ENCODE measurements at places on chromosomes 4 and X.

DNA sequence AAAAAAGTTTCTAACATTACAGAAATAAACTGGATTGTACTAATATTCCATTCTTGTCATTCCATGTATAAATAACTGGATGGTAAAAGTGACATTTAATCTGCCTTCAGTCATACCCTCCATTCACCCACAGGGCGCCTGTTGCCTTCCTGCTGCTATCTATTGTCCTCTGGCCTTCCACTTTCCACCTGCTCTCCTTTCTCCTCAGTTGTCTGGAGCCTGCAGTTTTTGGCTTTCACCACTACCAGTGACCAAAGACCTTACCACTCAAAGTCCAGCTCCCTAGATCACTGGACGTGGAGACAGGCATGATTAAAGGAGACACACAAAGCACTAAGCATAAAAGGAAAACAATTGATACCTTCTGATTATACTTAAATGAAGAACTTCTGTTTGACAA is 46.2 kb upstream of the NHS start:
- DNase-seq: no peak

GRCh38 chr4:147736458-147736857 is 4.6 kb downstream of the ARHGAP10 start:
- DNase-seq: no peak

GRCh38 chr4:128334256-128334655 is 46.6 kb upstream of the PGRMC2 start:
- DNase-seq: no peak

DNA sequence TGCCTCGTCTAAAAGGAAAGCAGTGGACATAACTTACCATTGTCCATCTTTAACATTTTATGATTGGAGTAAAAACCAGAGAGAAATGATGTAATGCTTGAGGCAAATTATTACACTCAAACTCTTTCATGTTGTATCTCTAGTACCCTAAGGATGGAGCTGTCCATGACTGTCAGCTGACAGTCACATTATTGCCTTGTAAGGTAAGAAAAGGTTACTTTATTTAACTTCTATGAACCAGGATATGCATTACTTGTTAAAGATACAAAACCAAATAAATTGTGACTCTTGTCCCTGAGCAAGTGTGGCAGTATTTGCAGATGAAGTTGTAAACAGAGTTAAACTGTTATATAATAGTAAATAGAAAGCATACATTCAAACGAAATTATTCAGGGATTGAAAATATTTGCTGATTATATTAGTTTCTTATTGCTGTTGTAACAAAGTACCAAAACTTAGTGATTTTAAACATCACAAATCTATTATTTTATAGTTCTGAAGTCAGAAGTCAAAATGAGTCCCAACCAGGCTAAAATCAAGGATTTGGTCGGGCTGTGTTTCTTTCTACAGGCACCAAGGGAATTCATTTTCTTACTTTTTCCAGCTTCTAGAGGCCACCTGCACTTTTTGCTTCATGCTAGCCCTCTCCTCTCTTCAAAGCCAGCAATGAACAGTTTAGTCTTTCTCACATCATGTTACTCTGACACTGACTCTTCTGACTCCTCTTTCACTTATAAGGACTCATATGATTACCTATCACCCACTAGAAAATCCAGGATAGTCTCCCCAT is 113.8 kb downstream of the CEP44 start:
- DNase-seq: no peak

DNA sequence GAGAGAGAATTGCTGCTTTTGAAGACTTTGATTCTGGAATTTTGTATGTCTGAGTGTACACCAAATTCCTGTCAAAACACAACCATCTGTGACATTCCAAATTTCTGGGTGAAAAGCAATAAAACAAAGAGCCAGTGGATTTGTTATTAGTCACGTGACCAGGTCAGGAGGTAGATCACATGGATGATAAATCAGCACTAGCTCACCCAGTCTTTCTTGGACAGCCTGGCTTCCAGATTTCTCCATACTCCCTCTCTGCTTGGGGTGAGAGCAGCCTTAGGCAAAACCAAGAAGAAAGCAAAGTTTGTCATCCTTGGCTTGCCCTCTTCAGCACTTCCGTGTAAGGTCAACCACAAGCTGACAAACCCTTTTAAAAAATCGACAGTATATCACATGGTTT is 194.2 kb downstream of the CLCN4 start:
- DNase-seq: no peak

DNA sequence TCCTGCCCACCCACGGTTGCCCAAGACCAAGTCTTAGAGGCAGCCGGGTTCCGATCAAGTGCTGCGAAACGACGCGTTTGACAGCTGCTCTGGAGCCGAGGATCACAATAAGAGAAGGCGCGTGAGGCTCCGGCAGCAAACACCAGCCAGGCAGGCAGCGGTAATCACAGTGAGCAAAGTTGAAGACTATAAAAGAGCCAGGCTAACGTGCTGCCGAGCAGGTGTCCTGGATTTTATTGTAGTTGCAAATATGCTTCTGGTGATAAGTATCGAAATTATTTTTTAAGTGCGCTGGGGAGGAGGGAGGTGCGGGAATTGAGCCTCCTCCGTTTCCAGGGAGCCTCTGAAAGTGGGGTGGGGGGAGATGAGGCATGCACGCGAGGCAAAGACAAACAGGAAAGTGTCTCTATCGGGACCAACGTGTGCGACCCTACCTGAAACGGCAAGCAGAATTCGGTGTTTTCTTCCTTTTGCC is 590 bp downstream of the GABRA2 start:
- DNase-seq: no peak

DNA sequence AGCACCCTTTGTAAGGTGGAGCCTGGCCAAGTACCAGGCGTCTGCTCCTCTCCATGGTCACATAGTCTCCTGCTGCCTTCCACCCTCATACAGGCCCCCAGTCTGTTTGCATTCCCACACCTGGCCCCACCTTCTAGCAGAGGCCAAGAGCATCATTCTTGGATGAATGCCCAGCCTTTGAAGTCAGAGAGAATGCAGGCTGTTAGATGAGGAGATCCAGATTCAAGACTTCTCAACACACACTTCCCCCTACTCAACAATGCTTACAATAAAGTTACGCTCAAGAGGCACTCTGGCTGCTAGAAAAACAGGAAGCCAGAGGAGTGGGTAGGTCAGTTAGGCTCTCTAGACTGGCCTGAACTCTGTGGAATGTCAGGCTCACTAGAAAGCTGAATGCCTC is 43.3 kb downstream of the SHROOM4 start:
- DNase-seq: no peak

DNA sequence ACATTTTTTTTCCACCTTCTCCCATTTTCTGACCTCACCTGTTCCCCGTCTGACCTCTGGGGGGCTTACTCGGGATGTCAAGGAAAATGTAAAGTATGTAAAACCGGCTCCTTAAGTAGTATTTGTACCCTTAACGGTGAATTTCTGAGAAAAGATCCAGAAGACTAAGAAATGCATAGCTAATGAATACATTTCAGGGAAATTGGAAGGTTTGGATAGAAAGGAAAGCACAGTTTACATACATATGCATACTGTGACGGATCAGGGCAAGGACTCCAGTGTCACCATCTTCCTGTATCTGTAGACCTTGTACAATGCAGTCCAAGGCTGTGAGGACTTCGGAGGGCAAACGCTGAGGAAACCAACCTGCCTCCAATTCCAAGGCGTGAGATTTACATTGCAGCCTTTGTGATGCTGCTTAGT is 2185.9 kb upstream of the TENM3 start:
- no peak for DNase-seq
